ENCODE measurements at places on chromosomes 3 and 15. TPM values are rescaled to one million over a fixed set of nuclear protein-coding genes. Genes with fewer than 3 reads are reported as not detected.

The ADAMTSL3 gene
- total RNA-seq, result under 0.01 TPM

The RASL12 gene
- not detected for total RNA-seq

The KCNMB3 gene
- total RNA-seq, result 0.34 TPM

The IGSF11 gene
- 0.21 TPM for total RNA-seq

The RARB gene
- 2.6 TPM for total RNA-seq

The PCLAF gene
- 1.4 TPM for total RNA-seq

The RARRES1 gene
- not detected for total RNA-seq

The BFSP2 gene
- total RNA-seq, result not detected

The GOLGA8Q gene
- total RNA-seq, result 1.6 TPM

The LRRC31 gene
- not detected for total RNA-seq

The ZMYND10 gene
- total RNA-seq, result 0.21 TPM
